AG08395 (cell line): ENCODE measurements at places on chromosomes 1 and 21.
A peak's percentile ranks its signal among the peaks of the same experiment; 100 is the strongest.

DNA sequence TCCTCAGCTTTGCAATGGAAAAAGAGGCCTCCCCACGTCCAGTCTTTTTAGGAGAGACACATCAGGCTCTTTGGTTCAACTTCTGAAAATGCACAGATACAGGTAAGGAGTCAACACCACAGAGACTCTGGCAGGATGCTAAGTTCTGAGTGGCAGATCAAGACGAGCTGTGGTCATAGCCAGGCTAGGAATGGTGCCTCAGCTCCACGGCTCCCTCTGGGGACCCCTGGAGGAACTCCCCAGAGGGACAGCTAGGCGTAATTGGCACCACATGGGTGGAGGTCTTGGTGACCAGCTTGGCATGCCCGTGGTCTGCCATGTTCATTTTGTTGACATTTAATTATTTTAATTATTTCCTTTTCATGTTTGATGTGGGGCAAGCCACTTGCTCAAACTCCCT, 206.1 kb downstream of the KAZN start:
- no peak for DNase-seq

DNA sequence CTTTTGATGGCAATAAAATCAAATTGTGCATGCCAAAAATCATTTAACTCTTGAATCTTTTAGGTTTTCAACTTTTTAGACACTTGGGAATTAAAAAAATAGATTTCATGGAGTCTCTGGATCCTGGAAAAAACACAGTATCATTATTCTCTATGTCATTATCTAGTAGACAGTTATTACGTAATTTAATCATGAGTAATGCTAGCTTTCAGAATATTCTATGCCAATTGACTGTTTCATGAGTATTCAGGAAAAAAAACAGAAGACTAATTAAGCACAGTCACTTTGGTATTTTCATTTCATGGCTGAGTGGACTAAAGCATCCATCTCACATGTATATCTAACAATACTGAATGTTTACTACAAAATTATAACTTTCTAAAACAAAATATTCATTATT, 44.0 kb downstream of the ODF2L start:
- DNase-seq, result peak; percentile 17

- no peak for DNase-seq
These were observed 7.0 kb downstream of the TDRD5 start for GRCh38 chr1:179598631-179599030.

- no peak for DNase-seq
These were observed 102.6 kb downstream of the SELENOF start for GRCh38 chr1:86811142-86811924.

DNA sequence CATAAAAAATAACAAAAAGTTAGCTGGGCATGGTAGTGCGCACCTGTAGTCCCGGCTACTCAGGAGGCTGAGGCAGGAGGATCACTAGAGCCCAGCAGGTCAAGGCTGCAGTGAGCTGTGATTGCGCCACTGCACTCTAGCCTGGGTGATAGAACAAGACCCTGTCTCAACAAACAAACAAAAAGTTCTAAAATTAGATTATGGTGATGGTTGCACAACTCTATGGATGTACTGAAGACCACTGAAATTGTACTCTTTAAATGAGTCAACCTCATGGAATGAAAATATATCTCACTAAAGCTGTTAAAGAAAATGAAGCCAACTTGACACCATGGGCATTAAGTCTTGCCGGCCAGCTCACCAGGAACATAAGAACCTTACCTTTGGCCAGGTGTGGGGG, 9.1 kb downstream of the MRAP start:
- DNase-seq, result no peak

GRCh38 chr1:245129319-245130240, 25.2 kb upstream of the KIF26B start:
- DNase-seq, result no peak

DNA sequence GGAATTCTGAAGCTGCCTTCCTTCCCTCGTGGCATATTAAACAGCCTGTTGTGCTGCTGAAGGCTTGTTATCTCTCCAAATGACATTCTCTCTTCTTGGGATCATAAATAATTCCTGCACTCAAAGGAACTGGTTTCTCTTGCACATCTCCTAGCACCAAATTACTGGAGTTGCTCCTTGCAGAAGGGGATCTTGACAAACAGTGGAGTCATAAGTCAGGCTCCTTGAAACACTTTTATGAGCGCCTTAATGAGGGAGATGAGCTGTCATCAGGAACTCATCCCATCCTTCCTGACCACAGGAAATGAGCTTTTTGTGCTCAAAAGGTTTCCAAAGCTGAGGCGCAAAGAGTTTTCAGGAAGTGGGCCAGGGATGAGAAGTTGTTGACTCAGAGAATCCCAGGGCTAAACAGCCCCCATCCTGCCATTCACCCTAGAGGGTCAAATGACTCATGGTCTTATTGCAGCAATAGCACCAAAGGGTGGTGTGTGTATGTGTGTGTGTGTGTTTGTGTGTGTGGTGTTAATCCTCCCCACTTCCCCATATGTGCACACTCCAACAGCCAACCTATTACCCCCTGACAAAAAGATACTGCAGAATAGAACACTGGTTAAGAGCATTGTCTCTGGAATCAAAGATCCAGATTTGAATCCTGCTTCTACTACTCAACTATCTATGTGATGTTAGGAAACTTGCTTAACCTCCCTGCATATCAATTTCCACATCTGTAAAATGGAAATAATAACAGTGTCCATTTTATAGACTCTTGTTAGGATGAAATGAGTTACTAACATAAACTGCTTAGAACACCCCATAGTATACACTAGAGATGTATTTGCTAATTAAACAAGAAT, 2.8 kb upstream of the PHC2 start:
- peak; percentile 96 for DNase-seq

GRCh38 chr1:201327687-201328240, 44.5 kb downstream of the PKP1 start:
- no peak for DNase-seq

GRCh38 chr1:109873278-109874175, 37.1 kb upstream of the CSF1 start:
- DNase-seq, result no peak

- DNase-seq, result no peak
These were observed 653.9 kb upstream of the NEGR1 start for GRCh38 chr1:72936151-72936740.

DNA sequence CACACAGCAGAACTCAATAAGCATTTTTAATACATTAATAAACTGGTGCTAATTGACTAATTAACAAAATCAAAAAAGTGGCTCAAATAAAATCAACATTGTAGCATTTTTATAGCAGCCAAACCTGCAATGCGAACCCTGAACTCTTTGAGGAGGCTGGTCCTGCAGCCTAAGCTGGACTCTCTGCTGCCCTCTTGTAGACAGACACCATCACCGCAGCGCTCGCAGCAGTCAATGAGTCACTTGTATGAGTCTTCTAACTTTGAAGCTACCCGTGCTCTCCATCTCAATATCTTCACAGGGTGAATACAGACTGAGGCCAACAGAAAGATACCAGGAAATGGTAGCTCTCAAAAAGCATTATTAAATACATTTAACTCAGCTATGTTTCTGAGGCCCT, 9.7 kb upstream of the KRTAP7-1 start:
- DNase-seq, result no peak

DNA sequence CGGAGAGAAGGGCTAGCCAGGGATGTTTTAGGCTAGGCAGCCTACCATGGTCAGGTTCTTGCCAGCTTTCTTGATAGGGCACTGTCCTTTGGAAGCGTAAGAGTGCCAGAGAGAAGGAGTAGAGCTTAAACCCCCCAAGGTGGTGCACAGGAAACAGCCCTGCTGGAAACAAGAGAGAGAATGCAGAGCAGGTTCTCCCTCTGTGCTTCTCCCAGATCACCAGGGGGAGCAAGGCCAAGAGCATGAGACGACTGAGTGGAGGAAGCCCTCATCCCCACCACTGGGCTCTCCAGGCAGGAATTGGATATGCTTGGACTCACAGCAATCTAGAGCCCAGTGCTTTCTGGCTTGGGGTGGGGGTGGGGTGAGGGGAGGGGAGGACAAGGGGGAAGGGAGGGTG, 49.8 kb downstream of the ATP2B4 start:
- no peak for DNase-seq

DNA sequence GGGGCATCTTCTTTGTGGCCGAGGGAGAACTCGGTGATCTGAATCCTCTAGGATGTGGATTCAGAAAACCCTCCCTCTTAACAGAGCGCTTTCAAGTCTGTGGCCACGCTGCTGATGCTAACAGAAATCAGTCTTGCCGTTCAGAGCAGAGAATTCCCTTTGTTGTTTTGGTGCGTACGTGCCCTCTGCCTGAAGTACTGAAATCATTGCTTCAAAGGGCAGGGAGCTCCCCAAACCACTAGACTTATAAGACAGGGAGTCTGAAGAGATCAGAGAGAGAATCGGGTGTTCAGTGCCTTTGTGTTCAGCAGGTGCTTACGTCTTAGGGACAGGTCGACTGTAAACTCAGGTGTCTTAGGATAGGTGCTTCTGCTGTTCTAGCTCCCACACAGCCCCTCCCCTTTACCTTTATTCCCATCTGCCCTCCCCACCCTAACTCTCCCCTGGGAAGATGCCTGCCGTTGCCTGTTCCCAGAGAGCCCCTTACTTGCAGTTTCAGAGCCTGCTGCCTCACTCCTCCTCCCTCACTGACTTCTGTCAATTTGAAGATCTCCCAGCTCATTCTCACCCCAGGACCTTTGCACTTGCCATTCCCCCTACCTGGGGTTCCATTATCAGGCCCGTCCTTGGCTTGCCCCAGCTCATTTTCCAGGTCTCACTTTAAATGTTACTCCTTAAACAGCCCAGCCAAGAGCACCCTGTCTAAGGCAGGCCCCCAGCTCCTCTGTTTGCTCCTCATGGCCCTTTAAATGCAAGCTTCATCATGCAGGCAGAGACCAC, 143.0 kb downstream of the CAMTA1 start:
- no peak for DNase-seq

DNA sequence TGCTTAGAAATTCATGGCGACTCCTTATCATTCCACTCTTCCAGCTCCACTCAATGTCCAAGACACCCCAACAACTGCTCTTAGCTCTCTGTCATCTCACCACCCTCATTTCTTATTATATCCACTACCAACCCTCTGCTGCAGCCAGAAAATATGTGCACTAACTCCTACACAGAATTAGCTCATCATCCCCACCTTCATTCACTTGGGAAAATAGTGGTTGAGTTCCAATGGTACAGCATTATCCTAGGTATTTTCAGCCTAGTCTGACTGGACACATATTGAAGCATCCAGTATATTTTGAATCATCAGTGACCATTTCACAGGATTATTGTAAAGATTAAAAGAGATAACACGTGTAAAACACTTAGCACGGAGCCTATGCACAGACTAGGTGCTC, 16.7 kb upstream of the VSIG8 start:
- DNase-seq, result no peak

DNA sequence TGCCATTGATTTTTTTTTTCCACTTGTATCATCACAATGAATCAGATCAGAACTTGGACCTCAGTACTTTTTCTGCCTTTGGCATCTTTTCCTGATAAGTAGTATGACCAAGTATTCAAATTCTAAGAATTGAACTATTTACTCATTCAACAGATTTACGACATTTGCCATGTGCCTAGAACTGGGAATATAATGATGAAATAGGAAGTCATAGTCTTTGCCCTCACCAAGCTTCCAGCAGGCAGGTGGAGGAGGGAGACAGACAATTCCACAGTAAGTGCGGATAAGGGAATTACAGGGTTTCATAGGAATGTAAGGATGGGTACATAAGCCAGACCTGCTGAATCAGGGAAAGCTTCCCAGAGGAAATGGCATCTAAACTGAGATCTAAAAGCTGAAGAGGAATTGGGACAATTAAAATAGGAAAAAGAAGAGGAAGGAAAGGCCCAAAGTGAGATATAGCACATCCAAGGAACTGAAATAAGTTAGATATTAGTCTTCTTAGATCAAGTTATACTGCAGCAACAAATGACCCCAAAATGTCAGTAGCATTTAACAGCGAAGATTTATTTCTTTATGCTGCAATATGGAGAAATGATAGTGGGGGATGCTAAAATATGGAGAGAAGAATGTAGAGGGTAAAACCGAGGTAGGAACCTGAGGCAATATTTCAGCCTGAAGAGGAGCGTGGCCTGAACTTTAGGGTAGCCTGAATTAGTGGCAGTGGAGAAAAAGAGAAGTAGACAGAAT, 5.3 kb upstream of the DDX59 start:
- no peak for DNase-seq

- DNase-seq, result no peak
These were observed 55.3 kb downstream of the RIMS3 start for GRCh38 chr1:40610156-40610555.
